GM12892 (cell line): ENCODE measurements at places on chromosomes 1 and 21.

DNA sequence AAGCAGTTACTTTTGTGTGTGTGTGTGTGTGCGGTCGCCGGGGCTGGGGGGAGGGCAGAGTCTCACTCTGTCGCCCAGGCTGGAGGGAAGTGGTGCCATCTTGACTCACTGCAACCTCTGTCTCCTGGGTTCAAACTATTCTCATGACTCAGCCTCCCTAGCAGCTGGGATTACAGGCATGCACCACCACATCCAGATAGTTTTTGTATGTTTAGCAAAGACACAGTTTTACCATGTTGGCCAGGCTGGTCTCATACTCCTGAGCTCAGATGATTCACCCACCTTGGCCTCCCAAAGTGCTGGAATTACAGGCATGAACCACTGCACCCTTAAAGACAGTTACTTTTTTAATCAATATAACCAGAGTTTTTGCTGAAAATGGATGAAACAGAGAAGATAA is 207.0 kb downstream of the PTPRC start:
- no peak for DNase-seq

DNA sequence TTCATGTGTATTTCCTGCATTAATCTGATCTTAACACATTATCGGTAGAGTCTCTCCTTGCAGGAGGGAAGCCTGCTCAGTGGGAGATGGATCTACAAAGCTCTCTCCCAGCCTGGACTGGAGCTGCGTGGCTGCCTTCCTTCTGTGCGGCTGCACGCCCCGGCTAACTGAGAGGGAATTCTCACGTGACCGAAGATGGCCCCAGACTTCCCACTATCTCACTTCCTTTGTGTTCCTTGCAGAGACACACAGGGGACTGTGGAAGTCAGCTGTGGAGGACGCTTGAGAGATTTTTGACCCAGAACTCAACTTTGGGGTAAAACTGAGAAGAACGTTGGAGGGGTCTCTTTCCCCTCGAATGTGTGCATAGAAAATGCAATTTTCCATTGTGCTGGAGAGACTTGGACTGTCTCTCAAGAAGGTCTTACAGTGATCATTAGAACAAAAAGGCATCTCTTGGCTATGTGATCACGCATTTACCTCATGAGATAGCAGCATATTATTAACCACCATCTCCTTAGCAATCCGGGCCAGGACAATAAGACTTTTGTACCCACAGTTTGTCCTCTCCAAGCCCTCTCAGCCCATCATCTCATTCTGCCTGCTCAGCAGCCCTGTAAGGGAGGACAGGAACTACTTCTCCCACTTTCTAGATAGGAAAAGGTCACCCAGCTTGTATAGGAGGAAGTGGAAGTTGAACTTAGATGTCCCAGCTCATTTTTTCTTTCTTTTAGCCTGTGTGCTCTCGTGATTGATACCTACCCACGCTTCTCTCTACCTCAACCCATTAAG is 49.3 kb upstream of the TARBP1 start:
- no peak for DNase-seq

DNA sequence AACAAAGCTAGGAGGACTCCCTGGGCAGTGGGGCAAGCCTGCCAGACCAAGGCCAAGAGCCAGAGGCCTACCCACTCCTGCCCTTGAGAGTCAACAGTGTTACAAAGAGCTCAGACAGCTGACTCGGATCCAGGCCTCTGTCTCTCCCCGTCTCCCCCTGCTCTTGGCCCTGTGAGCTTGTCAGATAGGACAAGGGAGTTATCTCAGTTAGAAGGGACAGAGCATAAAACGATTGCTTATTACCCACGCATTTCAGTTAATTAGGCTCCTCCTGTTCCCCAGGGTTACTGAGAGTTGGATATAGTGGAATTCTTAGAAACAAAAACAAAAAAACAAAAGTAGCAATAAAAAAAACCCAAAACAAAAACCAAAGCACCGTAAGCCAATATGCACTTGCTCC is 1.3 kb downstream of the SLC41A1 start:
- DNase-seq, result no peak

GRCh38 chr1:118627435-118627834 is 360.7 kb downstream of the TBX15 start:
- DNase-seq, result no peak

GRCh38 chr21:42526379-42526727 is 12.7 kb downstream of the SLC37A1 start:
- DNase-seq, result no peak

DNA sequence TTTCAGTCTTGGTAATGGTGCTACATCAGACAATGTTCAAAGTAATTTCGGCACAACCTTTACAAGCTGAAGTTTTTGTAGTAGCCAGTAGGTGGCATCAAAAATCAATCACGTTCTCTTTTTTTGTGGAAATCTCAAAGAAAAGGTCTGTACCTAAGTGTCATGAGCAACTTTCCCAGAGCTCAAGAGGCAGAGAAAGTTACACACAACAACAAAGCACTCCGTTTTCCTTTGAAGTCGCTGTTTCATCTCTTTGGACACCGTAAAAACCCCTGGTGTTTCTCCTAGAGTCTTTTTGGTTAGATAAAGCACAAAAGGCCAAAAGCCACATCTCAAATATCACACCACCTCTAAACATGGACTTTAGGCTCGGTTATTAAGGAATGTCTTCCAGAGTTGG is 131.6 kb downstream of the LHX8 start:
- DNase-seq, result no peak

DNA sequence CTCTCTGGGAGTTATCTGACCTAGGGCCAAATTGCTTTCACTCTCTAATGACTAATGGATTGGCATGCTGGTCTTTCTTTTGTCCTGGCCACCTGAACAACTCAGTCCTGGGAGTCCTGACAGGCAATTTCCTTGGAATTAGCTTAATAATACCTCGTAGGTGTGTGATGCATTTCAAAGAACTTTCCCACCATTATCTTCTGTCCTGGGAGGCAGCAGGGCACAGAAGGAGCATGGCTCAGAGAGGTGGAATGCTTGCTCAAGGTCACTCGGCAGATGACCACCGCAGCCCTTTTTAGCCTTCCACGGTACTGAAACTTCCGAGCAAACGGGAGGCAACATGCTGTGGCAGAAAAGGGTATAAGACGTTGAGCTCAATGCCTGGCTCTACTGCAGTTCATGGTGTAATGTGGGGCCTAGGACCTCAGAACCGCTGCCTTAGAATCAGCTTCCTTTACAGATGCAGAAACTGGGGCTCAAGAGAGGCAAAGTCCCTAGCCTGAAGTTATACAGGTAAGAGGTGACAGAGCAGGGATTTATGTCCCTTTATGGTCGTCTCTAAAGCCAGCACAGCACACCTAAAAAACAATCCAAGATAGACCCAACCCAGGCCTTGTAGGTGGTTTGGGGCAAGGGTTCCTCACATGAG is 3.2 kb downstream of the ID3 start:
- no peak for DNase-seq

GRCh38 chr1:240987928-240988327 is 369.1 kb downstream of the RGS7 start:
- no peak for DNase-seq

GRCh38 chr21:45004481-45005247 is 64.8 kb downstream of the SLX9 start:
- no peak for DNase-seq

DNA sequence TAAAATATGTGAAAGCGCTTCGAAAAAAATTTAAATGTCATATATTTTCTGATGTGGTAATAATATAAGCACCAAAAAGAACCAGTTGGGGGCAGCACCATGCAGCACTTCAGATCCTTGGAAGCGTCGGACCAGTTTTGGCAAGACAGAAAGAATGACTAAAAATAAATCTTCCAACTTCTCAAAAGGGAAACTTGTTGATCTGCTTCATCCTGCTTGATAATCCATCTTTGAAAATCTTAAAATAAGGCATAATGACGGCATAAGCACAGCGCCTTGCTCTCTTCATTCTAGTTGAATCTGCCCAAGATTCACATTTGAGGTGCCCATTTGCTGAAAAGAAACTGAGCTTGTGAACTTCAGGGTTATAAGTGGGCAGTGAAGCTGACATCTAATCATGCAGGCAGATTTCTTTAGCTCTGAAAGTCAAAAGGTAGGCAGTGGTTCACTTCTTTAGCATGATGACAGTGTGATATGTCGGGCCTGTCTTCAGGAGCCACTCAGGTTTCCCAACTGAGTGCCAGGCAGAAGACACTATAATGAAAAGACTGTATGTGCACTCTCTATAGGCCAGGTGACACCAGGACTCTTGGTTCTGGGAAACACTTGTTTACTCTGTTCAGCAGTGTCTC is 19.8 kb upstream of the MUTYH start:
- DNase-seq, result no peak

DNA sequence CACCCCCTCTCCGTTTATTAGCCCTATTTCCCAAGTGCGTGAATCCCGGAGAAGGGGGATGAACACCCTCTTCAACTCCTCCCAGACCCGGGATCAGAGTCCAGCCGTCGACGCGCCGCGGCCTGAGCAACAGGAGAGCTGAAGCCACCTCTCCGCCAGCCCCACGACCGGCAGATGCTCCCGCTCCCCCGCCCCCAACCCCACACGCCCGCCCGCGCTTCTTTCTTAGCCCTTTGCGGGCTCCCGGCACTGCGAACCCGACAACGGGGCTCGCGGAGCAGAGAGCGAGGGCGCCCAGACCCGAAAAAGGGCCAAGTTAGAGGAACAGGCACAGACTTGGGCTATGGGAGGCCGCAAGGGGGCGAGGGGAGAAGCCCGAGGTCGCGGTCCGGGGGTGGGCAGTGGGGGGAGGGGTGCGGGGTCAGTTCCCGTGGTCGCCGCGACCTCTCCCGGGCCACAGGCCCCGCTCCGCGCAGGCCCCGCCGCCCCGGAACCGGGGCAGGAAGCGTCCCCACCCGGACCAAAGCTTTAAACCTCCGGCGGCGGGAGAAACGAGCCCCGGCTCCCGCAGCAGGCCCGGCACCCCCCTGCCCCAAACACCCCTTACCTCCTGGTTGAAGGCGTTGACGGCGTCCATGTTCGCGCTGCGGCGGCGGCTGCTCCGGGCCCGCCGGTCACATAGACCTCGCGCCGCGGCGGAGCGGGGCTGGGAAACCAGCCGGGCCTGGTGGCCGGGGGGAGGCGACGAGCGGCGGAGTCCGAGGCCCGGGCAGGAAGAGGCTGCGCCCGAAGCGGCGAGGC is 662 bp downstream of the SCAF4 start:
- peak; percentile 38 for DNase-seq

DNA sequence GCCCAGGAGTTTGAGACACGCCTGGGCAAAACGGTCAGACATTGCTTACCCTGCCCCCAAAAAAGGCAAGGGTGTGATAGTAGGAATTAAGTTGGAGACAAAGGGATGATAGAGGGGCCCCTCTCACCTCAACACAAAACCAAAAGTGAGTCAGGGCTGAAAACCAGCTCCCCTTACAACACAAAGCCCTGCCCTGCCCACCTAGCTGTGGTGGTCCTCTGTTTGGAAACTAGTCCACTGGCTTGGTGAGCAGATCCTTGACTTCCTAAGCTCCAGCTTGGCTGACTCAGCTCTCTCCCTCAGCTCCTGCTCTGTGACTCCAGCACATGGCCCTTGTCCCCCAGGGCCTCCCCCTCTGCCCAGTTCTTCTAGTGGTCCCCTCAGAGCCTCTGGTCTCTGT is 603.8 kb downstream of the PTPRC start:
- DNase-seq, result no peak

DNA sequence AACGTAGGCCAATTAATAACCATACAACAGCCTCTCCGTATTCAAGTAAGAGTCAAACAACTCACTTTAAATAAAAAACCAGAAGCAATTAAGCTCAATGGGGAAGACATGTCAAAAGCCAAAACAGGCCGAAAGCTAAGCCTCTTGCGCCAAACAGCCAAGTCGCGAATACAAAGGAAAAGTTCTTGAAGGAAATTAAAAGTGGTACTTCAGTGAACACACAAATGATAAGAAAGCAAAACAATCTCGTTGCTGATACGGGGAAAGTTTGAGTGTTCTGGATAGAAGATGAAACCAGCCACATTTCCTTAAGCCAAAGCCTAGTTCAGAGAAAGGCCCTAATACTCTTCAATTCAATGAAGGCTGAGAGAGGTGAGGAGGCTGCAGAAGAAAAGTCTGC is 53.4 kb downstream of the SIPA1L2 start:
- DNase-seq, result no peak

GRCh38 chr1:20724364-20725188 is 6.8 kb upstream of the KIF17 start:
- no peak for DNase-seq

- peak; percentile 16 for DNase-seq
These were observed 96.9 kb upstream of the AKT3 start for GRCh38 chr1:243946946-243947345.

GRCh38 chr1:226082959-226083301 is 20.4 kb downstream of the H3-3A start:
- no peak for DNase-seq

DNA sequence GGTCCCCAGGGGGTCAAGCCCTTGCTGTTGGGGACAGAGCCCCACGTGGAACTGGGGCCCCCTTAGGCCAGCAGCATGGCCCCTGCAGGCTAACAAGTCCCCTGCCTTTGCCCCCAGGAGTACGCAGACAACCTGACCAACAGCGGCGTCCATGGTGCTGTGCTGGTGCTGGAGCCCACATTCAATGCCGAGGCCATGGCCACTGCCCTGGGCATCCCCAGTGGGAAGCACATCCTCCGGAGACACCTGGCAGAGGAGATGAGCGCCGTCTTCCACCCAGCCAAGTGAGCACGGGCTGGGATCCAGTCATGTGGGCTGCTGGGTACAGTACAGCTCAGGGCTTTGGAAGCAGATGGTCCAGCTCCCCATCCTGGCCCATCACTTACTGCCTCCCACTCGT is 49.6 kb upstream of the TMEM51 start:
- no peak for DNase-seq

GRCh38 chr1:115976062-115976920 is at the start of gene SLC22A15:
Gene SLC22A15, plus strand, starts transcription at chr1:115976513. Its CDS starts 115 bp downstream, at chr1:115976628.
- DNase-seq, result peak; percentile 32

DNA sequence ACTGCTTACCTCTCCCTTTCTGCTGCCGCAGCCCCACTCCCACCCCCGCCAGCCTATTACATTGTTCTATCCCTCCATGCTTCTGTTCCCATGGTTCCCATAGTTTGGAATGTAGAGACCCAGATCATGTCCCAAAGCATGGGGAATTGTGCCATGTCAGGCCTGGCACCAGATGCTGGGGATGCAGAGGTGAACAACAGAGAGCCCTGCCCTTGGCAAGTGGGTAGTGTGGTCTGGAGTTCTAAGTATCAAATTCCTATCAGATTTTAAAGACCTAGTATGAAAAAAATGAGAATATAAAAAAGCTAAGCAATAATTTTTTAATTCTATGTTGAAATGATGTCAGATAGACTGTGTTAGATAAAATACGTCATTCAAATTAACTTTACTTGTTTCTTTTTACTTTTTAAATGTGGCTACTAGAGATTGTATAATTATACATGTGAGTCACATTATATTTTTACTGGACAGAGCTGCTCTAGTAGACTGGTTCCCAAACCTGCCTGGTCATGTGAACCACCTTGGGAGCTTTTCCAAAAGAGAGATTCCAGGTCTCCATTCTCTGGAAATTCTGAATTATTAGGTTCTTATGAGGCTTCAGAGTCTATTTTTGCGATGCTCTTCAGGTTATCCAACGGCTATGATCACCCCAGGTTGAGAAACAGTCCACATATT is 113.0 kb upstream of the DAB1 start:
- no peak for DNase-seq

DNA sequence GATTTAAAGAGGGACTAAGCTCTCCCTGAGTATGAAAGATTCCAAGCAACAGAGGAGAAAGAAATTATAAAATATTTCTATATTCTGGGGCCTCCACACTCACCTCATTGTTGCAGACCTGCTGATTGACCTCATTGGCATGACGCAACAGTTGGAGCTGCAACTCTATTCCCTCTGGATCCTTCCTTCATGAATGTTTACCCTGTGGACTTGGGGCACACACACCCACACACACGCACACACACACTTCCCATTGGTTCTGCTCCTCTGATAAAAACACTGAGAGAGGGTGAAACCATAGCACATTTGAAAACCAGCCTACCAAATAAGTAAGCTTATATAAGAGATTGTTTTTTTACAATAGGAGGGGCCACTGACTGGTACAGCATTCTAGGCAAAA is 159.1 kb downstream of the BRINP2 start:
- DNase-seq, result no peak
